ENCODE measurements at places on chromosomes 7 and 10.

DNA sequence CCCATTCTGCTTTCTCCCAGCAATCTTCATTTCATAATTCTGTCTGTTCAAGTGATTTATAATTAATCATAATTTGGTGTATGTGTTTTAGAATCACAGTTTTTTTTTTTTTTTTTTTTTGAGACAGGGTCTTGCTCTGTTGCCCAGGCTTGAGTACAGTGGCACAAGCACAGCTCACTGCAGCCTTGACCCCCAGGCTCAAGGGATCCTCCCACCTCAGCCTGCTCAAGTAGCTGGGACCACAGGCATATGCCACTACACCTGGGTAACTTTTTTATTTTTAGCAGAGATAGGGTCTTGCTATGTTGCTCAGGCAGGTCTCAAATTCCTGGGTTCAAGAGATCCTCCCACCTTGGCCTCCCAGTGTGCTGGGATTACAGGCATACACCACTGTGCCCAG is 49.2 kb upstream of the PLA2G12B start:
- DNase-seq = no peak

DNA sequence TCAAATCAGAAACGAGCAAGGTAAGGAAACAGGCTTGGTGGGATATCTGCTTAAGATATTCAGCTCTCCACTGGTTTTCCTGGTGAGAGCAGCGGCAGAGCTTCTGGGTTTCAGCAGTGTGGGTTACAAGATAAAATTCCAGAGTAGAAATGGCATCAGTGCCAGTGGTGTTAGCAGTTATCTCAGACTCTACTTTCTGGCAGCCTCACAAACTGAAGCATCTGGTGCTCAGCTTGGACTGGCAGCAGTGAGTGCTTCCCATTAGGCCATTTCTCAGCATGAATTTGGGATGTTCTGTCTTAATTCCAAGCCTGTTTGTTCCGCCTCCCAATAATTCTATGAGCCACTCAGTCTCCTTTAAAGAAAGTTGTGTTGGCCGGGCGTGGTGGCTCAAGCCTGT is 6.9 kb upstream of the GSTO2 start:
- no peak for DNase-seq

- no peak for DNase-seq
Measured at GRCh38 chr10:113496111-113497109, 56.4 kb upstream of the HABP2 start.

DNA sequence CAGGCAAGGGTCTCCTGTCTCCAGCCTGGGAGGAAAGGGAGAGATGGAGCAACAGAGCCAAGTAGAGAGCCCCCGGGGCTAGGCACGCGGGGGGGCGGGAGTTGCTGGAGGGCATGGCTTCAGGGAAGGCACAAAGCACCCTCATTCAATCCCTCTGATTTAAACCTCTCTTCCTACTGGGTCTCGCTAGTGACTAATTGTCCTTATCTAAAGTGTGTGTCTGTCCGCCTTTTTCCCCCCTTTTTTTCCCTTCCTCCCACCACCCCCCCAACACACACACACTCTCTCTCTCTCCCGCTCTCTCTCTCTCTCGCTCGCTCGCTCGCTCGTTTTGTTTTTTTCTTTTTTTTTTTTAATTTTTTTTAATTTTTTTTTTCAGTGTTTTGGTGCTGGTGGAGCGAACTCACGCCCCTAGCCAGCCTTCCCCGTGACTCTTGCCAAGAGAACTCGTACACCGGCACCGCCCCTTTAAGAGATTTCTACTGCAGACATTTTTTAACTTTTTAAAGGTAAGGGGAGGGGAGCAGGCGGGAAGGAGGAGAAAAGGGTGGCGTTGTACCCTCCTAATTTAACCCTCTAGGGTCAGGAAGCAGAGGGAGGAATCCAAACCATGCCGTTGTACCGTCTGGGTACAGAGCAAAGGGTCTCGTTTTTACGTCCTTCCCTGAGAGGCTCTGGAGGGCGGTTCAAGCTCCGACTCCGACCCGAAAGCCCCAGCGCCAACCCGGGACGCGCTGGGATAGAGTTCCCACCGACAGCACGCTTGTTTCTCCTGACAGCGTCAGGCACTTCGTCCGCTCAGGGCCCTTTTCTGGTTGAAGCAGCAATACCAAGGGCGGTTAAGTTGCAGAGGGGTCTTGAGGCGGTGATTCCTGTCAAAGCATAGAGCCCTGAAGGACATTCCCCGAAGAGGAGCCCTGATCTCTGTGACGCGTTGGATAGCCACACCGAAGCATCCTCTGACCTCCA is at the start of gene HPSE2:
Gene HPSE2, minus strand, starts transcription at position 195 of the 969 bp plus-strand sequence.
- DNase-seq = no peak

DNA sequence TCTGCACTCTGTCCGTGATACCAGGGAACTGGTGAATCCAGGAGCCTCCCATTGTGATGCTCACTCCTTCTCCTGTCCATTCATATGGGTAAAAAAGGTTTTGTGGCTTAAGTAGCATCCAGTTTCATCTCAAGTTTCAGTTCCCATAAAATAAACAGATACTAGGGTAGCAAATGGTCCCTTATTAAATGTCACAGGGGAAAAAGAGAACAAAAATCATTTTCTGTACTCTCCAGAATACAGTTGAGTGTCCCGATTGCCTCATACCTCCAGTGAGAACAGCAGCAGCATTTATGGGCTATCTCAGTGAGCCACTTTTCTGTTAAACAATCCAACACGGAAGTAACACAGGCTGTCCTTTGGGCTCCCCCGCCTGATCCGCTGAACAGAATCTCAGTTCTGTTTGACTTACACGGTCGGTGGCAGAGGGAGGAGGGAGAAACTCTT is 179.6 kb downstream of the CELF2 start:
- DNase-seq = no peak

GRCh38 chr7:57398548-57398947 is 51.4 kb upstream of the ZNF716 start:
- DNase-seq = no peak

Data from activated CD8-positive, alpha-beta memory T cell treated with anti-CD3 and anti-CD28 coated beads for 24 hours (primary cell).